ENCODE measurements at places on chromosomes 12 and 14.

DNA sequence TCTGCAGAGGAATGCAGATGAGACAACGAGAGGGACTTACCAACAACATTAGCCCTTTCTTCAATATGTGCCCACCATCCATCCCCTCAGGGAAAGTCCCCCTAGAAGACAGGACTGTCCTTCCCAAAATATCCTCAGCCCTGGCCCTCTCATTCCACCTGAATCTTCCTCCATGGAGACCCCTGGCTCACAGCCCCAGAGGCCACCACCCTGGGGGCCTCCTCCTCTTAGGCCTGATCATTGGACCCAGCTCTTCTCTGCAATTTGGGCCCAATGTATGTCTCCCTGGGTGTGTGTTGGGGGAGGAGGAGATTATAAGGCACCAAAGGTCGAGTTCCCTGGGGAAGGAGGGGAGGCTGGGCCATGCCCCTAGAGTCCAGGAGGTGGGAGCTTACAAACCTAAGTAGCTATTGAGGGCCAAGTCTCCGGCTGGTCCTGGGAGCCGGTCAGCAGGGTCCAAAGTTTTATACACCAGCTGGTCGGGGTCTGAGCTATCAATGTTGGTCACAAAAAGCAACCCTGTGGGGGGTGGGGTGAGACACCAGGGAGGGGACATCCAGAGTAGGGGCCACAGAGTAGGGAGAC lies 8.1 kb downstream of the ITGA7 start:
- no peak for DNase-seq

DNA sequence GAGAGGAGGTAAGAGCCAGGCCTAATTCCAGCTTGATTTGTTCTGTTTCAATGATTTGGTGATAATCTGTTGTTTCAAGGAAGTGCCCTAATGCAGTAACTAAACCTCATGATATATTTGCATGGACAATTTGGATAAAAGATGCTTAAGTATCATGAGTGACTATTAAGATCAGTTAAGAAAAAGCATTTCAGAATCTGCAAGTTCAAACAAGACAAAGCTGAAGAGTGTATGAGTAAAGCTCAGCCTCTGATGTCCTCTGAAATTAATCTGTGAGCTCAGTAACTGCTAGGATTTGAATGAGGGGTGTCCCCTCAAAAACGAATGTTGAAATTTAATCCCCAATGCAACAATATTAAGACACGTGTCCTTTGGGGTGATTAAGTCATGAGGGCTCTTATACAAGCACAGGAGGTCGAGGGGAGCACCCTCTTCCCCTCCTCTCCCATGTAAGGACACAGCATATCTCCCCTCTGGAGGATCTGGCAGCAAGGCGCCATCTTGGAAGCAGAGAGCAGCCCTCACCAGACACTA lies 949.2 kb downstream of the GALC start:
- DNase-seq, result no peak

GRCh38 chr14:52402812-52403526 lies 88.9 kb downstream of the PTGER2 start:
- no peak for DNase-seq

DNA sequence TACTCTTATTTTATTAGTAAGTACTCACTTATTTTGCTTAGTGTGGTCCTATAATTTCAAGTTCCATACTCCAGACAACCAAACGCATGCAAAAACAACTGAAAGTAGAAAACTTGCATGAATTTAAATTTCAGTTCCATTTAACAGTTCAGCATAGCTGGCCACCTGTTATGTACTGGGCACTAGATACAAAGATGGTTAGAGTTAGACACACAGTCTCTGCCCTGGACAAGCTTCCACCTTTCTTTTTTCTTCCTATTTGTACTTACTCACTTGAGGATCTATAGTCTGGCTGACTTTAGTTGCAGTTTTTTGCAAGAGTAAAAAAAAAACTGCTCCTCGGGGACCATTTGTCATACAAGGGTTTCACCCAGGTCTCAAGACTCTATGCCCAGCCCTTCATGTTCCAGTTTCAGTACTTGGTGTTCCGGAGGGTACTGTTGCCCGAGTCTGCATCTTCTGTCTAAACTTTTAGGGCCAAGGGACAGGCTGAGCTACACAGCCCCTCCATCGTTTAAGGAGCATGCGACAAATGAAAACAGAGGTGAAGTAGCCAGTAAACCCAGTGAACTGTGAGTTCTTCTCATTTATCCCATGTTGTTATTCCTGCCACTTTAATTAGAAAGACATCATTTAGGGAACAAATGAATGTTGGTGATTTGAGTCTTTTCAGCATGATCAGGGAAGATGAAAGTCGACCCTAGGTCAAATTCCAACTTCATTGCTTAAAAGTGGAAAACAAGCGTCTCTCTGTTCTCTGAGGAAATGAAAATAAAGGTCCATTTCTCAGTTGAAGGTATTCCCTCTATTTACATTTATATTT lies 22.3 kb downstream of the RPGRIP1 start:
- no peak for DNase-seq

DNA sequence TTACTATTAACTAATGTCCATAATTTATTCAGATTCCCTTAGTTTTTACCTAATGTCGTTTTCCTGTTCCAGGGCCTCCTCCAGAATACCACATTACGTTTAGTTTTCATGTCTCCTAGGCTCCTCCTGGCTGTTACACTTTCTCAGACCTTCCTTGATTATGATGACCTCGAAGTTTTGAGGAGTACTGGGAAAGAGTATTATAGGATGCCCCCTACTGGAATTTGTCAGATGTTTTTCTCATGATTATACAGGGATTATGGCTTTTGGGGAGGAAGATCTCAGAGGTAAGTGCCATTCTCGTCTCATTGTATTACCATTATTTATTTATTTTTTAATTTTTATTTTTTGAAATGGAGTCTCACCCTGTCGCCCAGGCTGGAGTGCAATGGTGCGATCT lies 17.7 kb upstream of the C1S start:
- no peak for DNase-seq

DNA sequence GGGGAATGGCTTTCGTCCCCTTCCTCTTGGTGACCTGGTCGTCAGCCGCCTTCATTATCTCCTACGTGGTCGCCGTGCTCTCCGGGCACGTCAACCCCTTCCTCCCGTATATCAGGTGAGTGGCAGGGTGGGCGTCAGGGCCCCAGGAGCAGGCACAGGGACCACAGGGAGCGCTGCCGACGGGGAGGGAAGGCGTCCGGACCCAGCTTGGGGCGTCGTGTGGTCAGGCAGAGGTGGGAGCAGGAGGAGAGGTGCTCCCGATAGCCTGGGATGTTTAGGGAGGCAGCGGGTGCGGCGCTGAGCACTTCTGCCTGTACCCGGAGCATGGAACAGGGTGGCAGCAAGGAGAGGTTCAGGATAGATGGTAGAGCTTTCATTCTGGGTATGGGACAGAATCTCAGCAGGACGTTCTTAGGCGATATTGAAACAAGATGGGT lies 444 bp downstream of the DRAM1 start:
- peak; percentile 6 for DNase-seq

DNA sequence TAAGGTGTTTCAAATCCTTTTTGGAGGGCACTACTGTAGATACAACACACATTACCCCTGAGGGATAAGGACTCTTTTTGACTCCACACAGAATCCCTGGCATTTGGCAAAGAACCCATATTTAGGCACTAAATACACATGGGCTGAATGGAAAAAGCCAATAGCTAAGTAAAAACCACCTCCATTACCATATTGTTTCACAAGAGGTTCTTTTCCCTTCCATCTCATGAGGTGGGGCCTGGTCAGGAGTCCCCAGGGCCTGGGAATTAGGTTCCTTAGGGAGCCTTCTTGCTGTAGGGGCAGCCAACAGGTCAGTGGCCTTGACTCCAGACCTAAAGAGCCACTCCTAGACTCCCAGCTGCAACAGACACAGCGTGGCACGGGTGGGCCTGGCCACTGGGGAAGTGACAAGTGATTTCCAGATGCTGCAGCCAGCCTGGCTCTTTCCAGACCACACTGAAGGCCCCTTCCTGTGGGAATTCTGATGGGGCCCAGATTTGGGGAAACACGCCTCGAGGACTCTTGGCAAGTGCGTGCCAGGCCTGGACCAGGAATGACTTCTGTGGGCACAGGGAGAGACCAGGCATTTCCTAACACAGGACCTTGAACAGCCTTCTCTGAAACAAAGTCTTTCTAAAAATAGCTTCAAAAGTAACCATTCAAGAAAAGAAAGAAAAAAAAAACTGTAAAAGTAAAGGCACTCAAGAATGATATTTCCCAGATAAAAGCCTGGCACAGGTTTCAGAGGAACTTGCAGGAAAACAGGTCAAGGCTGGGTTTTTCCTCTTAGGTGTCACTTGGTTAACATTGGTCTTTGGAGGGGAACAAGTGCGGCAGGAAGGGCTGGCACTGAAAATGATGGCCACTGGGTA lies 18.1 kb downstream of the SSH1 start:
- DNase-seq, result no peak

DNA sequence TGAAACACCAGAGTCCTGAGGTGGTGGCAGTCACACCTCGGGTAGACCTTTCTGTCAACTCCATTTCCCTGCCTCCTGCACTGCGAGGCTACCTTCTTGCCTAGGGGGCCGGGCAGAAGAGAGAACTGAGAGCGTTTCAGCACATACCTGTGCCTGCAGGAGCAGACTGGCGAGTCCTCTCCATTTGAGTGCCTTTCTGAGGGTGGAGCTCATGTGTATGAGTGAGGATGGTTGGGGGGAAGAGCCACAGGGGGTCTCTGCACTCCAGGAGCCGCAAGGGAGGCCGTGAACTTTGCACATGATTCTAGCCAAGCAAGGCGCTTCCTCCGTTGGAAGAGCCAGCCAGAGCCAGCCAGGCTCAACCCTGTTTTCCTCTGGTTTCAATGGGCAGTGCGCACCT lies 31.0 kb upstream of the CCND2 start:
- no peak for DNase-seq

- no peak for DNase-seq
These were observed 6.4 kb upstream of the MAPK1IP1L start for GRCh38 chr14:55045087-55045486.

DNA sequence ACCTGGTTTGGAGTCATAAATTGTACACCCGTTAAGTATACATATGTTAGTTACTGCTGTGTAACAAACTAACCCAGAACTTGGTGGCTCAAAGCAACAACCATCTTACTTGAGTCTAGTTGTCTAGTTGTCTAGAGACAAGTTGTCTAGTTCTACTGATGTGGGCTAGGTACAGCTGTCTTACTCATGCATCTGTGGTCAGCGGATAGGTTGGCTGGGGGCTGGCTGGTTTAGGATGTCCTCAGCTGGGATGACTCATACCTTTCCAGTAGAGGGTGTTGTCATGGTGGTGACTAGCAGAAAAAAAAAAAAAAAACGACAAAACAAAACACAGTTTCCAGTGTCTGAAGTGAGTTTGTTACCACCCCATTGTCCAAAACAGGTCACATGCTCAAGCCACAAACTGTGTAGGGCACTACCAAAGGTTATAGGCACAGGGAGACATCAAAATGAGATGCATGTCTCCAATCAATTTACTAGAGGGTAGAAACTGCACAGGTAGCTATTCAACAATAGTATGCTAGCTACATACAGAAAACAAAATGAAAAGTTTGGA lies 680.3 kb downstream of the MED13L start:
- DNase-seq, result no peak

DNA sequence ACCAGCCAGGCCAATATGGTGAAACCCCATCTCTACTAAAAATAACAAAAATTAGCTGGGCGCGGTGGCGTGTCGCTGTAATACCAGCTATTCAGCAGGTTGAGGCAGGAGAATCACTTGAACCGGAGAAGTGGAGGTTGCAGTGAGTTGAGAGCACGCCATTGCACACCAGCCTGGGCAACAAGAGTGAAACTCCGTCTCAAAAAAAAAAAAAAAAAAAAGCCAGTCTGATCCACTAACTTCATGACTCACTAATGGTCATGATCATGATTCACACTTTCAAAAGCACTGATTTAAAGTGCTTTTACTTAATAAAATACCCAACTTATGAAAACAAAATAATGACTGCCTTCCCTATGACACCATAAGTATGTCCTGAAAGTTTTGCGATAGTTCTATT lies 38.4 kb upstream of the CPM start:
- DNase-seq, result no peak

DNA sequence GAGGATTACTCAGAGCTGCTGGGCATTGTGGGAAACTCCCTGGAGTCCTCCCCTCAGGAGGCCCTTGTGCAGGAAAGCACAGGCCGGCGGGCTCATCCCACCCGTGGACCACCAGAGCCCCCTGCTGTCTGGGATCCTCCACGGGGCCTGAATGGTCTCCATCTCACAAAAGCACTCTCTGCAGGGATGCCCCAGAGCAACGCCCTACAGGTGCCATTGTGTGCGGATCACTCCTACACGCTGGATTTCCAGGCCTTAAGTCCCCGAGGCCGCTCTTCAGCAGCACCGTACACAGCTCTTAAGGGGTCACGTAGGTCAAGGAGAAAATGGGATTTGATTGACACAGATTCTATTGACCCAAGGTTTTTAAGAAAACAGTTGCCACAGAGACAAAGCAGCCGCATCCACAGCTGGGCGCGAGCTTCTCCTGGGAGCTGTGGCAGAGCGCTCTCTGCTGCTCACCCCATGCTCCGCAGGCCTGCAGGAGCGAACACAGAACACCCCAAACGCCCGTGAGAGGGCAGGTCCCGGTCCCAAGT lies 36.7 kb upstream of the RIMBP2 start:
- no peak for DNase-seq

GRCh38 chr12:62893276-62893675 lies 41.7 kb downstream of the PPM1H start:
- DNase-seq, result no peak

DNA sequence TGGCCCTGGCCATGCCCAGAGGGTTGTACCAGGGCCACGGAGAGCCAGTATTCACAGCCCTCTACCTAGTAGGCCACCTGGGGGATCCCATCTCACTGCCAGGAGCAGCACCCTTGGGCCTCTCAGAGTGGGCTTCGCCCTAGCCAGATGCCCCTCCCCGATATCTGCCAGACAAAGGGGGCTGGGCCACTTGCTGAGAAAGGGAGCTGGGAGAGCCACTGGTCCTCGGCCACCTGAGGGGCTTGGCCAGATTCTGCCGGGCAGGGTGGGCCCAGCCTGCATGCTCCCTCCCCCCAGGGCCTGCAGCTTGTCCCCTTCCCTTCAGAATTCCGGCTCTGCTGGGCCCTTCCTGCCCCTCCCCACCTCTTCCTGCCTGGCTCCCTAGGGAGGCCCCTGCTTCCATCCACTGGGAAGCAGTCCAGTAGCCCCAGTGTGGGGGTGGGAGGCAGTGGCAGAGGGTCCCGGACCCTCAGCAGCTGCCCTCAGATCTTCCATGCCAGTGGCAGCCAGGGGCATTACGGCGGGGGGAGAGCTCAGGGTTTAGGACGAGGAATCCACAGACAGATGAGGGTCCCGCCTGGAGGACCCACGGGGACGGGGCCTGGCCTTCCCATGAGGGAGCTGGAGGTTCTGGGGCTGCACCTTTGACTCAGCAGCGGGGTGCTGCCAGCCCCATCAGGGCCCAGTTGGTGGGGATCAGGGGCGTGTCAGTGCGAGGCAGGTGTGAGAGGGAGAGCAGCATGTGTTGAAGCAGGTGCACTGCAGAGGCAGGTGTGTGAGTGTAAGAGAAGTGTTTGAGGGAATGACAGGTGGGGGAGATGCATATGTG lies 2.4 kb downstream of the CRIP2 start:
- no peak for DNase-seq

Data from activated gamma-delta T cell treated with Interleukin-2 at 50 U/mL for 16 hours (primary cell).